AG09319 (cell line): ENCODE measurements at places on chromosomes 2 and 18.

- no peak for DNase-seq
Measured at GRCh38 chr2:189553504-189554088, 27.0 kb downstream of the SLC40A1 start.

DNA sequence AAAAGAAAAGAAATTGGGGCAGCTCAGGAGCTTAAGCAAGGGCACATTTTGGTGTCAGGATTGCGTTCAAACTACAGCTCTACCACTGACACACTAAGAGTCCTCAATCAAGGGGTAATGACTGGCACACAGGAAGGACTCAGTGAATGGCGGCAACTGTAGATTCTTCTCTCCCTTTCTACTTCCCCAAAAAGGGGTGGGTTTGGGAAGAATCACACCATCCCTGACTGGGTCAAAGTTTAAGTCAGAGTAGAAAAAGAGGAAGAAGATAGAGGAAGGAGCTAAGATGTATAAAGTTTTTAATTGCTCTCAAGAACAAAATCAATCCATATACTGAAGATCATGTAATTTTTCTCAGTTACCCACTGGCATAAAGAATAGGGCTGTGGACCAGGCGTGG lies 2.6 kb downstream of the NLRC4 start:
- DNase-seq: no peak

DNA sequence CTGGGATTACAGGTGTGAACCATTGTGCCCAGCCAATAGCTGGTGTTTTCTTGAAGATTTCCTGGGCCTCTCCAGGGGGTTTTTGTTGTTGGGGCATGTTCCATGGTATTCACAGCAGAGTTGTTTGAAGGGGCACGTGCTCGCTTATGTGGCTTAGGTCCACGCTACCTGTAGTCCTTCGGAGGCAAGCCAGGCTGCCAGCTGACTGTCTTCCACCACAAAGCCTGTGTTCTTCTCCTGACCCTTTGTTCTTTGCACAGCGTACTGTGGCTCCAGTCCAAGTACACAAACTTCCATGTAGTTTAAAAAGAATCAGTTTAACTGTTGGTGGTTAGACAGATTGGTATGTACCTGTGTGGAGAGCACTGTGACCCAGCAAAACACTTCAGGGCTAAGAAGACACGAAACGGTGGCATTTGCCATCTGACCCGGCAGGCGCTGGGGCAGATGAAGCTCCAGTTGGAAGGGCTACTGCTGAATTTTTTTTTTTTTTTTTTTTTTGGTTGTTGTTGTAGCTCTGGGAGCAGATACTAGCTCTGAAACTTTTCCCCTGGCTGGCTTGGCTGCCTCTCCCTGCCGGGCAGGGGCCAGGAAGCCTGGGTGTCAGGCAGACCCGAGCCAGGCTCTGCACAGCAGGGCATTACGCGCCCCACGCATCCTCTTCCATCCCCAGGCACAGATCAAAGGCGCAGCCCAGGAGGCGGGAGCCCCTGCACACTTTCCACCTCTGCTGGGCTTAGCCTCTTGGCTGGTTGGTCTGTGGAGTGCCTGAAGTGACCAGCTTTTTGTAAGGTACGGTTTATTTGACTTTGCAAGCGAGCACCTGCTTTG lies 5.7 kb downstream of the GREB1 start:
- DNase-seq: no peak

DNA sequence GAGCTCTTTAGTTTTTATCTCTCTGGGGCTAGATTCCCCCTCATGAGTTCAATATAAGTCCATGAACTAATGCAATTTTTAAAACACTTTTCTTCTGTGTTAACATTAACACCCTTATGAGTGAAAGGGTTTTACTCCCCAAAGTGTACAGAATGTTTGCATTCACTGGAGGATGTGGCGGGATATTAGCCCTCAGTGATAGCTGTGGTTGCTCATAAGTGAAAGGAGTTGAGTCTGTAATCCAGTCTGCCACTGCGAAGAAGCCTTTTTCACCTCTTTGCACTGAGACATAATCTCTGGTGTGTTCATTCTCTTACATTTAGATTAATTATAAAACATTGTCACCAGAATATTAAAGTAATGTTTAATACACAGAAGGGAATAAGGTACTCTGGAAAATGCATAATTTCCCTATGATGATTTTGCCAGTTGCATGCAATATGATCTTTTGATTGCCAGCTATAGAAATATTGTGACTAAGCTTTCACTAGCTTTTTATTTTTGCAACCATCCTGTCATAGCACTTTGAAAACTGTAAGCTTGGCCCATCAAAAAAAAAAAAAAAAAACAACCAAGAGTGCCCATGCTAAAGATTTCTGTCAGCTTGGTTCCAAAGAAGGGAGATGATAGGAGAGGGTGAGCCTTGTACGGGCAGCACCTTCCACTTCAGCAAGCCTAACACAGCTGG lies 113.2 kb downstream of the BCL11A start:
- DNase-seq: no peak

DNA sequence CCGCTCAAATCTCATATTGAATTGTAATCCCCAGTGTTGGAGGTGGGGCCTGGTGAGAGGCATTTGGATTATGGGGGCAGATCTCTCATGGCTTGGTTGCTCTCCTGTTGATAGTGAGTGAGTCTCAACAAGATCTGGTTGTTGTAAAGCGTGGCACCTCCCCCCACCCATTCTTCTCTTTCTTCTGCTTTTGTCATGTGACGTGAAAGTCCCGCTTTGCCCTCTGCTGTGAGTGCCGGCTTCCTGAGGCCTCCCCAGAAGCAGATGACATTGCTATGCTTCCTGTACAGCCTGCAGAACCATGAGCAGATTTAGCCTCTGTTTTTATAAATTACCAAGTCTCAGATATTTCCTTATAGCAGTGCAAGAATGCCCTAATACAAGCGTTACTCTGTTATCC lies 673.8 kb downstream of the ADCYAP1 start:
- no peak for DNase-seq

DNA sequence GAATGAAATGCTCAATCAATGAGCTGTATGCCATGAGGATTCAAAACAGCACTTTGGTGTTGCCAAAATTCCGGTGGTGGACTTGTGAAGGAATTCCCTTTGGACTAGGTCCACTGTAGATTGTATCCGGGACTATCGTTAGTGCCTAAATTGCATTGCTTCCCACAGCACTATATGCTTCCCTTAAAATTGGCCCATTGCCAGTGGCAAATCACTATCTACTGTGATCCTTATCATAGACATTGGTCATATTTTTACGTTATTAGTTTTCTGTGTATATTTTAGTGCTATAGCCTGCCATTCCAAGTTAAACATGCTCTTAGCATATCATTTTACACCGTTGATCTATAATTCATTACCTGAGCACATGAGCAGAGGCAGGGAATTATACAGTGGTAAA lies 1.7 kb downstream of the PJVK start:
- no peak for DNase-seq

DNA sequence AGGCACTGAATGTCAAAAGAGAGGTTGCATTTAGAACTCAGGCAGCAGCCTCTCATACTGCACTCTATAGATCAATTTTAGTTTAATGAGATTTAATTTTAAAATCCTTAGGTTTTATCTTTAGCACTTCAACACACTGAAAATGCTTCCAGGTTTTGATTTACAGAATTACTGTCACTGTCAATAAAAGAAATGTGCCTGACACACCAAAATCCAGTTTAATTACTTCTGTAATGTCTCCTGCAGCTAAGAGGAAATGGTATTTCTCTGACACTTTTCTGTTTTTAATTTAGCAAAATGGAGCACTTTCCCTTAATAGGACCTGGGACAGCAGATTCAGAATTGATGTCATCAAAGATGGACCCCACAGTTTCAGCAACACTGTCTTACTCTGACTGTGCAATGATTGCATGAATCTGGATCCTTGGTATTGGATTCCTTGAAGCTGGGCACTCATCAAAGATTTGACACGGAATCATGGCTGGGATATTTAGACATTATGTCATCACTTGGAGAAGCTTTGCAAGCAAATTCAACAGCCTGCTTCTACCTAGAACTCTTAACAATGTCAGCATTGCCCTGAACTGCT lies 576.5 kb downstream of the NRXN1 start:
- DNase-seq: no peak

DNA sequence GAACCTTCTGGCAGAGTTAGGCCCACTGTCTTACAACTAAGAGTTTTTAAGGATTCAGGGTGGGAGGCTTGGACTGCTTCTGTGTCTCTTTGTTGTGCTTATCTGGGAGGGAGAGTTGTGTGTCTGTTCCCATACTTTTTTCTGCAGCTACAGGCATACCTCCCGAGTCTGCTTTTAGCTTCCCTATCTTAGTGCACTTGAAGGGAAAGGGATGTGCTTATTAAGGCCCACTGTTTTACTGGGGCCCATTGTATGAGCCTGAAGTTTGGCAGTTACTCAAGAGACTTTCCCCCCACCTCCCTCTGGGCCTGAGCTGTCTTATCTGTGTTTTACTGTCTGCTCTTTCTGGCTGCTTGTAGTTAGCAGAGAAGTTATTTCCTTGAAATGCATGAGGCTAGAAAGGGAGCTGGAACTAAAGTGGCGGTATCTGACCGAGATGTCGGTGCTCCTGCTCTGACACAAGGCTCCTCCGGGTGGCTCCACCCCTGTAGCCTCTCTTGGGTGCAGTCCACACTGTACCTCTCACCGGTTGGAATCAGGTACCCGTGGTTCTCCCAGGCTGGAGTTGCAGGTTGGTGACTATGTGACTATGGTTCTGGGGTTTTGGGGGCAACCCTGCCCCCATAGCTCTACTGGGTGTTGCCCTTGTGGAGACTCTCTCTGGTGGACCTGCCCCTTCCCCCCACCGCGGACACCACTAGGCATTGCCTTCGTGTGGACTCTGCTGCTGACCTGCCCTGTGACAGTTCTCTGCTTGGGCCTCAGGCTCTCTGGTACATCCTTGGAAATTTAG lies 12.9 kb downstream of the UBR3 start:
- DNase-seq: no peak

DNA sequence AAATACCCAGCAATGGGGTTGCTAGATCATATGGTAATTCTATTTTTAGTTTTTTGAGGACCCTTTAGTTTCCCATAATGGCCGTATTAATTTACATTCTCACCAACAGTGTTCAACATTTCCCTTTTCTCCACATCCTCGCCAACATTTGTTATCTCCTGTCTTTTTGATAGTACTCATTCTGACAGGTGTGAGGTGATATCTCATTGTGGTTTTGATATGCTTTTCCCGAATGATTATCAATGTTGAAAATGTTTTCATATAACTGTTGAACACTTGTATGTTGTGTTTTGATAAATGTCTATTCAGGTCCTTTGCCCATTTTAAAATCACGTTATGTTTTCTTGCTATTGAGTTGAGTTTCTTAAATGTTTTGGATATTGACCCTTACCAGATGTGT lies 5.8 kb upstream of the RIF1 start:
- no peak for DNase-seq

DNA sequence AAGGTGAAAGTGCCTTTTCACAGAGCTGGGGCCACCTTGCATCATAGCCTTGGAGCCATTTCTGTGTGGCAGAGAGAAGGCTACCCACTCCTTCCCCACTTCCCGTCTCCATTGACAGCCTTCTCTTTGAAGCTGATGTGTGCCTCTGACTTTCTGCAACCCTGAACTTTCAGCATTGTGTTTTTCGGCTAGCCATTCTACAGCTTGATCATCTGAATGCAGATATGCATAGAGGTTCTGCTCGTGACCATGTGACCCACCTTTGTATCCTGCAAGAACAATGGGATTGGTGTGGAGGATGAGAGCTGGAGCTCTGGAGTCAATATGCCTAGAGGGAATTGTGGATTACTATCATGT lies 69.1 kb upstream of the KCNE4 start:
- DNase-seq: no peak

DNA sequence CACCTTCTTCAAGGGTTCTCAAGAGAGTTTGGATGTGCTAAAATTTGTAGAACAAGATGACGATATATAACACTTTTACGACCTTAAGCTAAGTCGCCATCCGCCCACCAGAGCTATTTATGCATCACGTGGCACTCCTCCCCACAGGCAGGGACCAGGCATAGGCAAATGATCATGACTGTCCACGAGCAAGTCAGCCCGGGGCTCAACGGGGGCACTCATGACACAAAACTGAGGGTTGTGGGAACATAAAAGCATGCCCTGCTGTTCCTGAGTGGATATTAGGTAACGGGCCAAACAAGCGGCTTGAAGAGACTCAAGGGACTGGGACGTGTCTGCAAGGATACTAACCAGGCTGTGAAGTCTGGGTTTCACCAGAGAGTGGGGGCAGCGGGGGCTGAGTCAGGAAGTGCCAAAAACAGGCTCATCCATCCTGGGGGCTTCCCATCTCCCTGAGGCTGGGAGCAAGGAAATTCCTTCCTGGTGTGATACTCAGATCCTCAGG lies 58.1 kb downstream of the FAM178B start:
- no peak for DNase-seq

DNA sequence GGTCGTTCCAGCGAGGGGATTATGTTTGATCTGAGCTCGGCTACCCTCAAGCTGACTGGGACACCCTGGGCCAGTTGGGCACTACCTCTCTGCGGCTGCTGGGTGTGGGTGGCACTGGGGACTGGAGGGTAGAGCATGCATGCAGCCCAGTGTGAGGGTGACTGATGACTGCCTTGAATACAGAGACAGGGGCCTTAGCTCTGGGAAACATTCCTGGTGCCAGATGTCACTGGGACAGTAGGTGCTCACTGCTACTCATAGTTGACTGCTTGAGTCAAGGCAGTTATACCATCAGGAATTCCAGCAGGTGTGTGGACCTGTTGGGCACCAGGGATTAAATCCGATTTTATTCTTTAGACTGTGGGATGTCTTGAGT lies 33.6 kb upstream of the ATP6V1B1 start:
- DNase-seq: no peak

DNA sequence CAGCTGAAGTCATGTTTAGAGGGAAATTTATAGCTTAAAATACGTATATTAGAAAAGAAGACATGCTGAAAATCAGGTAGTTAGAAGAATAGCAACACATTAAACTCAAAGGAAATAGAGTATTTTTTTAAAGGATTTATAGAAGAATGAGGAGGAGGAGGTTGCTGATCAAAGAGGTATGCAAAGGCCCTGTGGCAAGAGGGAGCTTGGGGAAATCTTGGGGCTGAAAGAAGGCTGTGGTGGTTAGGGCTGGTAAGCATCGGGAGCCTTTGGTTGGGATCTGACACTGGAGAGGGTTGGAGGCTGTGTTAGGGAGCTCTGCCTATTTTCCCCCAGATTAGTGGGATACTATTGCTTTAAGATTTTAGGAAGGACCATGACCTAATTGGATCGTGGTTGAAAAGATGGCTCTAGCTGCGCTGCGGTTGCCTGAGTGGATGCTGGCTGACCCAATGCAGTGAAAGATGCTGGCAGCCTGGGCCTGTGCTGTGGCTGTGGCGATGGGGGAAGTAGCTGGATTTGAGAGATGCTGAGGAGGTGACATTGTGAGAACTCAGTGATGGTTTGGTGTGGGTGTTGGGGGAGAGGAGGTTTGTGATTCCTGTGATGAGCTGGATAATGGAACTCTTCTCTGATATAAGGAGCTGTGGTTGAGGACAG lies 11.7 kb downstream of the DGKD start:
- DNase-seq: no peak

DNA sequence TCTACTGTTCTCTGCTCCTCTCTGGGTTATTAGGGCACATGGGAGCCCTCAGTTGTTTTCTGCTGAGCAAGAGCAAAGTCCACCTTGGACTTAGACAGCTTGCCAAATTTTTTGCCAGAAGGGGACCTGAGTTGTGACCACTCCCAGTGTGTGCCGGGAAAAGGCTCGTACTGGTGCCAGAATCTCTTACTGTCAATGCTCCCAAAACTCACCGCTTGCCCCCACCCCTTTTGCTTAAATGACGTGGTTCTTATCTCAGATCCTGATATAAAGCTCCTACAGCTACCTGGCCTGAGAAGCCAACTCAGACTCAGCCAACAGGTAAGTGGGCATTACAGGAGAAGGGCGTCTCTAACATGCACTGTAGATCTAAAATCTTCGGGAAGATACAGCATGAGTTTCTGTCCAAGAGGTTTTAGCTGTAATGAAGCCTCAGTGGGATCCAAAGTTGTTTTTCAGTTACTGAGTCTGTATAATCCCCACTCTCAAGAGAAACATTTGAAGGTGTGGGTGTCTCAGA lies at the start of gene REG1A:
TSS of gene REG1A (plus strand) at position 295 of the 520 bp plus-strand sequence. CDS start 374 bp downstream, outside the sequence.
- no peak for DNase-seq
